Pons (tissue), 1 donor: ENCODE measurements at places on chromosomes 4 and X.

- no peak for DNase-seq
Observed at GRCh38 chrX:46551494-46552128, 6.4 kb upstream of the ZNF674 start.

- no peak for DNase-seq
Observed at GRCh38 chr4:140641789-140642439, 73.2 kb upstream of the UCP1 start.

DNA sequence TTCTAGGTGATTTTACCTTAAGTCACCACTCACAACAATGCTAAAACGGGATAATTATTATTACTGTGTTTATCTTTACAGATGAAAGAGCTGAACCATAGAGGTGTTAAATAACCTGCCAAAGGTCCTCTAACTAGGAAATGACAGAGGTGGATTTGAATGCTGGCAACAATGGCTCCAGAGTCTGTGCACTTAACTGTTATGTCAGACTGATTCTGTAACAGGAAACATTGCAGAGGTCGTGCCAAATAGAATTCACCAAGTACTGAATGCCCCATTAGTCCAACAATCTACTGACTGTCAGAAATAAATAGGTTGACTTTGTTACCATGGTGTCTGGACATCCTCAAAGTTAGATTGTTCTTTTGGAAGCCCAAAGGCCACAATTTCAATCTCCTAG lies 20.9 kb upstream of the USP27X start:
- DNase-seq, result no peak

GRCh38 chrX:97638621-97639020 lies 754.9 kb downstream of the RPA4 start:
- no peak for DNase-seq

DNA sequence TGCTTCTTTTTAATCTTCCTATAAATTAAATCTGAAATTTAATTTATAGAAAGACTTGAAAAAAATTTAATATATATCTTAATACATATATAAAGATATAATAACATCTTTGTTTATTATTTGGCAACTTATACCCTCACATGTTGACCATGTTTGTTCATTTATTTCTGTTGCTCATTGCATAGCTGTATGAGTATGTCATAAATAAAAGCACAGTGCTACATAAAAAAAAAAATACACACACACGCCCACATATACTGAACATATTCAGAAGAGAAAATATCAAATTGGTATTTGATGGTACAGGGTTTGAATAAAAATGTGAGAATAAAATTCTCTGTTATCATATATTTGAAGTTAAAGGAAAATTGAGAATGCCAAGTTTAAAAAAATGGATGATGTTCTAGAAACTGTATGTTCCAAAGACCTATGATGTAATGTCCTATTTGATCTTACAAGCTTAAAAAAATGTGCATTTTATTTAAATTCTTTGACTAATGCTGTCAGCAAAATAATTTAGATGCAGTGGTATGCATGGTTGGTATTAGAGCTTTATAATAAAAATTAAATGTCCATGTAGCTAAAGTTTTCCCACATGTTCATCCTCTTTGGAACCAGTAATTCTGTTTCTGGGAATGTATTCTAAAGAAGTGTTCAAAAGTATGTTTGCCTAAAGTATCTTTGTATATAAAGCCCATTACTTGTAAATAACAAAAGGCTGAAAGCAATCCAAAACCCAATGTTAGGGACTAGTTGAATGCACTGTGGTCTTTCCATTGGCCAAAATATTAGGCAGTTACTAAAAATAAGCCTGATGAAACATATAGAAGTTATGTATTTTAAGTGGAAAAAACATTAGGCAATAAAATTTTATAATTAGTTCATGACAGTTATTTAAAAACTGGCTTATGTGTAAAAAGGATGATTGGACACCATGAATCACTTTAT lies 12.9 kb downstream of the TMEM184C start:
- no peak for DNase-seq

DNA sequence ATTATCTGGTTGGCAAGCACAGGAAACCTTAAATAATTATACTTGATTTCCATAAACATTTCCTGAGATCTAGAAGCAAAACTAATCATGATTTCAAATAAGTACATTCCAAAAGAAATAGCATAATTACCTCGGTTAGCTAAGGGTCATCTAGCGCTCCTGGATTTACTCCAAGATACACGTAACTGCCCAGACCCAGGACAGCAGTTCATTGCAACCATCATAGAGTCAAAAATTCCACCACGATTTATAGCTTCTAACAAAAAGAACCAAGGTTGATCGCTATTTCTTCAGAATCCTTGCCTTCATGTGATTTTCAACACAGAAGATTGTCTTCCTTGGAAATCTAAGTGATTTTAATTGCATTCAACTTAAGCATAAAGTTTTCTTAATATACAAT lies 1235.5 kb upstream of the TENM3 start:
- no peak for DNase-seq

DNA sequence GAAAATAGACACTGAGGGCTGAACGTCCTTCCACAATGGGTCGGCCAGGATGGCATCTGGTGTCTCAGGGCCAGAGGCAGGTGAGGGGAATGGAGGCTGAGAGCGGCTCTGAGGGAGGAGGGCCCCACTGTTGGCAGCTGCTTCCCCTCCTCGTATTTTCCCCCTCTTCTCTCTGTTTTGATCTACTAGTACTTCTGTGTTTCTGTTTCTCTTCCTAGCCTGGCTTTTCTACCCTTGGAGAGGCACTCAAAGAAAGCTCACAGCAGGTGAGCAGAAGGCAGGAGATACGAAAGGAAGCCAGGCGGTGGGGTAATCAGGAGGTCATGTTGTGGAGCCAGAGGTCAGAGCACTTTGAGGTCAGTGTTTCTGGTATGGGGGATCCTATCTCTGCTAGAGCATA lies 151.8 kb upstream of the GATB start:
- no peak for DNase-seq

DNA sequence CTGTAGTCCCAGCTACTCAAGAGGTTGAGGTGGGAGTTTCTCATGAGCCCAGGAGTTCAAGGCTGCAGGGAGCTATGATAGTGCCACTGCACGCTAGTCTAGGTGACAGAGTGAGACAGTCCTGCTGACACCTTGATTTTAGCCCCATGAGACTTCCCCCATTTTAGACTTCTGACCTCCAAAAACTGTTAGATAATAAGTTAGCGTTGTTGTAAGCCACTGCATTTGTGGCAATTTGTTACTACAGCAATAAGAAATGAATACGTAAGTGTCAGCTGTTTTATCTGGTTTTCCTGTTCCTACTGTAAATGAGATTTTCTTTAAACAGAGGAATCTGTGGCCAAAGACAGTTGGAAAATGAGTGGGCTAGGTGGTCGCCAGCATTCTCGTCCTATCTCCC lies 83.9 kb downstream of the ARHGAP10 start:
- DNase-seq, result no peak
